ENCODE measurements at places on chromosomes 3 and 15.

DNA sequence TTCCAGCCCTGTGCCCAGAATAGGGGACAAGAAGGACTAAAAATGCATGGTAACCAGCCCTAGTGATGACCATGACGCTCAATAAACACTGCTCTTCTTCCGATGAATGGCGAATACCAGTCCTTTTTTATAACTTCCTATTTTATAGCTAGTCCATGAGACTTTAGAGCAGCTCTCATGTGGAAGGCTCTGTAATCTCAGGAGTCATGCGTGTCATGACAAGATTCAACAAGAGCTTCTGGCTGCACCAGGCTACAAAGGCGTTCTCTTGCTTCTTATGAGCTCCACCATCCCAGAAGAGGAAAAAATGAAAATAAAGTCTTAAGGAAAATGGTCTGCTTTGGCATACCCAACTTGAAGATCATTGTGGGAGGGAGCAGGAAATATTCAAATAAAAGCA, 141.0 kb downstream of the TMCO5A start:
- peaks cover 34% of the 10 kb centered on the region for H3K4me1 ChIP-seq
- no peak overlapping the region for H3K27ac ChIP-seq
- DNase-seq = no peak
- peaks cover 2% of the 10 kb centered on the region for H3K27me3 ChIP-seq

GRCh38 chr3:188976407-188976806, 195.4 kb upstream of the TPRG1 start:
- no peak overlapping the region for H3K4me3 ChIP-seq
- DNase-seq = no peak
- H3K4me1 ChIP-seq = no peaks in the 10 kb centered on the region
- H3K27me3 ChIP-seq = peaks cover 2% of the 10 kb centered on the region
- no peak overlapping the region for H3K27ac ChIP-seq

DNA sequence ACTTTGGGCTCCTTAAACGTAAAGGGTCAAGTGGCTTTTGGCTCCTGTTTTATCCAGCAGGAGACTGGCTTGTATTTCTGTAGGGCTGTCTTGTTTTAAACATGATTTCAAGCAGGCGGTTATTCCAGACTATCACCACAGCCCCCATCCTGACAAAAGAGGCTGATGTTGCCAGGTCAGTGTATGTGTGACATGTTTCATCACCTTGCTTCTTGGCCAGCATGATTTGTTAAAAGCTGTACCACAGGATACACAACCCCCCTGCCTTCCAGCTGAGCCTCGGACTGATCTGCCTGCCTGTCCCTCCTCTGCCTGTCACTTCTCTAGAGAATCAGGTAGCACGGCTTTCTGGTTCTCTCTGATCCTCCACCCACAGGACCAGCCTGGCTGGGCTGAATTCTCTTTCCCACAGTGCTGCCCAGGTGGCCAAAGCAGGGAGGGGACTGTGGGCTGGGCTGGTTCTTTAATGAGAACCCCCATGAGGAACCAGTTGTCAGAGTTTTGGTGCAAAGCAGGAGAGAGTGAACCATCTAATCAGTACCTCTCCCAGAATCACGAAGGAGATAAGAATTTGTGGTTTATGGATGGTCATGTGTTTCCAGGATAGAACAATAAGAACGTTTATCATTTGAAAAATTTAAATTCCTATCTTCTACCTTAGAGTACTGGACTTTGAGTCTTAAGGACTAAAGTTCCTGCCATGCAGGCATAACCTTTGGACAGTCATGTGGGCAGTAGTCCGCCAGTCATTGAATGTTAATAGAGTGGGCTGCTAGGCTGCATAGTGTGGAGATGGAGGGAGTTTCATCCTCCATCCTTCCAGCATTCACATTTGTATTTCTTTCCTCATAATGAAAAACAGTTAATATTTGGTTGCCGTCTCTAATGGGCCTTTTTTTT, 8.8 kb downstream of the ABHD6 start:
- no peaks in the 10 kb centered on the region for H3K36me3 ChIP-seq
- peaks cover 2% of the 10 kb centered on the region for H3K27me3 ChIP-seq
- H3K27ac ChIP-seq = no peak overlapping the region
- H3K4me3 ChIP-seq = no peak overlapping the region
- no peak for DNase-seq

DNA sequence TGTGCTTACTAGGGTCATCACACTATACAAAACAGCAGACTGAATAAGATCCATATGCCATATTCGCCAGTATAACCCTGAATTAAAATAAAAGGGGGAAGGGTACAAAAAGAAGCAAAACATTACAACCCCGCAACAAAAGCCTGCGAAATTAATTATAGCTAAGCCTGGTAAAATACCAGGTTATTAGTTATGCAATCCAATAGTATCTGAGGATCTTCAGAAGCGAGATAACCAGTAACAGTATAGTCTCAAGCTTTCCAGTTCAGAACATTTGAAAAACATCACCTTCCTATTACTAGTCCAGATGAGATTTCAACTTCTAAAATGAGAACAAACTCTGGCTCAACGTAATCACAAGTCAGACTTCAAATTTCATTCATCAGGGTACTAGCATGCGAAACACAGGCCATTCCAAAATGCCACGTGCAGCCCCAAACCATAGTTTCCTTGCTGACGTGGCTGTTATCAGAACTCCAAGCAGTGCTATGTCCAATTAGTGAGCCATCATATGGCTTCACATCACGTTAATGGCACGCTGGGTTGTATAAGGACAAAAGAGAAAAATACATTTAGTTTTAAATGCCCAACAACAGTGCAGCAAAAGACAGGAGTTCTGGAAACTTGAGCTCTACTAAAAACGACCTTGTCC, 1.1 kb downstream of the SSR3 start:
- H3K27ac ChIP-seq = peak overlapping the region; percentile 97
- no peak for DNase-seq
- peaks cover 27% of the 10 kb centered on the region for H3K36me3 ChIP-seq
- peaks cover 36% of the 10 kb centered on the region for H3K4me1 ChIP-seq

GRCh38 chr15:99995543-99995942, 262.3 kb upstream of the LYSMD4 start:
- H3K36me3 ChIP-seq = no peaks in the 10 kb centered on the region
- H3K4me3 ChIP-seq = no peak overlapping the region
- DNase-seq = no peak
- no peak overlapping the region for H3K27ac ChIP-seq

DNA sequence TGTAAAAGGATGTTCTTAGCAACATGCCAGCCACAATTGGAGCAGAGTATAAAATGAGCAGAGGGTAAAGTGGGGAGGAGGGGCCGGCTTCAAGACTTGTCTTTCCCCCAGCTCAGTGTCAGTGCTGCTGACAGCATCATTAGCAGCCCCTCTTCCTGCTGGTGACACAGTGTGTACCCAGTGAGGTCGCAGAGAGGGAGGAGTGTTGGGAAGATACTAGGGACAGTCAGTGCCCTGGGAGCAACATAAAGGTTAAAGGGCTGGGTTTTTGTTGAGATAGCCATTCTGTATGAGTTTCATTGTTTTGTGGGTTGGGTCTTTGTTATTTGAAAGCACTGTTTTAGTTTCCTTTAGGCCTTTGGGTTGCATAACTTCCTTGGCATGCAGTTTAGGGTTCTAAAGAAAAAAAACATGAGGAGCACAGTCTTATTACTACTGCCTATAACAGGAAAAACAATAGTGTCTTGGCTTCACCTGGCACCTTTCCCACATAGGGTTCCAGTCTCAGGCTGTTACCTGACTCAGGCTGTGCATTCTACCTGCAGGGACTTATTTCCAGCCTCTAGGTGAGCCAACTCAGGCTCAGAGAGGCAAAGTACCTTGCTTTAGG, 94.1 kb upstream of the SKOR1 start:
- no peak overlapping the region for H3K27ac ChIP-seq
- no peaks in the 10 kb centered on the region for H3K36me3 ChIP-seq
- no peak for DNase-seq
- peaks cover 27% of the 10 kb centered on the region for H3K4me1 ChIP-seq

DNA sequence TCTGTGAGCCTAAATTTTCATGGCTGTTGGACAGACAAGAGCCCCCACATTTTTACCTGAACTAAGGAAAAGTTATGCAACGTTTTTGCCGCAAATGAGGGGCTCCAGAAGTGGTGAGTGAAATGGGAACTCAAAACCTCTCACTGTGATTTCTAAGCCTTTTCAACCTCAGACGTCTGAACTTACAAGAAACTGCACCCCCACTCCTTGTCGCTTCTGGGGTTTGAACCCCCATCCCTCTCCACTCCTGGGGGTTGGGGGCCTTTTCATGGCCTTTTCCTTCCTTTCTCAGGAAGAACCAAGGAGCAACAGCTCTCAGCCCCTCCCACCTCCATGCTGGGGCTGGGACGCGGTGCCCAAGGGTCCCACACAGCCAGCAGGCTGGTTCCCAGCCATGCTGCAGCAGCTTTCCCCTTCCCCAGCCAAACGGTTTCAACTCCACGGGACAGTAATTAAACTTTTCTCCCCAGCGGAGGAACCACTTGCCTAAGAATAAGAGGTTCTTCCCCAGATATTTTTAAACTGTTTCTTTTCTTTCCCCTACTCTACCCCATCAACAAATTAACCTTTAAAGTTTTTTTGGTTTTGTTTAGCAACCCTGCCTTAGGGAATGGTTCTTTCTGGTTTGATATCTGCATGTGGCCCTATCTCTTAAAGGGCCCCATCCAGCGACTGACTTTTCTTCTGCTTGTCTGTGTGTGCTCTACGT, 387.6 kb upstream of the CBLB start:
- no peaks in the 10 kb centered on the region for H3K4me1 ChIP-seq
- no peaks in the 10 kb centered on the region for H3K27me3 ChIP-seq
- no peak overlapping the region for H3K27ac ChIP-seq
- no peak overlapping the region for H3K4me3 ChIP-seq
- no peak for DNase-seq

DNA sequence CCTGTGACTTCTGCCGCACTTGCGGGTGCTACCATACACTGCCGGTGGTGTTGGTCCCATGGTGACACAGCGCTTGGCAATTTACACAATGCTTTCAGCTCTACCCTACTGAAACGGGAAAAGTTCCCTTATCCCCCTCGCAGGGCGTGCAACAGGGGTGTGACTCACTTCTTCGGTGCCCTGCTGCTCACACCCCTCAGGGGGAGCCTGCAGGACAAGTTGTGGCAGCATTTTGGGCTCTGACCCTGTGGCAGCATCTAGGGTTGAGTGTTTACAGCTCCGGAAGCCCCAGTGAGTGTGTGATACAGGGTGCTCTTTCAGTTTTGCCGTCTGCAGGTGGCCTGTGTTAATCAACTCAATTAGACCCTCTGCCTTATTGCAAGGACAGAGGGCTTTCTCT, 324.7 kb upstream of the RGMA start:
- H3K4me1 ChIP-seq = no peaks in the 10 kb centered on the region
- DNase-seq = no peak
- peaks cover 52% of the 10 kb centered on the region for H3K27me3 ChIP-seq
- no peak overlapping the region for H3K27ac ChIP-seq
- H3K4me3 ChIP-seq = no peak overlapping the region
- H3K36me3 ChIP-seq = no peaks in the 10 kb centered on the region

DNA sequence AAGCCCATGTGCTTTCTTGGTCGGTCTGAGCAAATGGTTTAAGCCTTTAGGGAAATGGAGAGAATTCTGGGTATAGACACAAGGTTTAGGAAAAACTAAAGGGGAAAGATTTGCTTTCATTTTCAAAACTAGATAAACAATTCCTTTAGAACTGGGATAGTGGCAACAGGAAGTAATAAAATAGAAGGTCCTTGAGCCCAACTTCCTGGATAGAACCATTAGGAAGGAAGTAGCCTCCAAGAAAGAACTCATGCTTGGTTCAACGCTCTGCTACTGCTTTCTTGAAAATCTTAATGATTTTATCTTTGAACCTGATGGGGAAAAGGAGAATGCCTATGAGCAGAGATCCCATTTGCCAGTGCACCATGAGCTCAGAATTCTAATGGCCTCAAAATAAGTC, 147.0 kb upstream of the THRB start:
- no peak overlapping the region for H3K27ac ChIP-seq
- H3K36me3 ChIP-seq = no peaks in the 10 kb centered on the region
- H3K4me1 ChIP-seq = peaks cover 20% of the 10 kb centered on the region
- H3K4me3 ChIP-seq = no peak overlapping the region

DNA sequence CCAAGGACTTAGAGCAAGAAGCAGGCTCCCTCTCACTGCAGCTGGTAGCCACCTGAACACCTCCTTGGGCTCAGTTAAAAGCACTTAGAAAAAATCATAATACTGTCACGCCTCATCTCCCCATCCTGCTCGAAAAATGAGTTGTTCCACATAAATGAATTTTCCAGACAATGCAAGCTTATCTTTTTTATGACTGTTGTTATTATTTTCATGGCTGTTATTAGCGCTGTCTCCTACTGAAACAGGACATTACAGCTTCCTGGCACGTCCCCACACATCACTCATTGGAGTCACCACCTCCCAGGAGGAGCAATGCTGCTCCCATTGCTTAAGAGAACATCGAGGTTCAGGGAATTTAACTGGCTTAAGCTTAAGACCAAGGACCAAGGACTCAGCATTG, 26.5 kb downstream of the CCDC33 start:
- no peak overlapping the region for H3K4me3 ChIP-seq
- H3K36me3 ChIP-seq = no peaks in the 10 kb centered on the region
- no peak for DNase-seq

GRCh38 chr3:43090238-43090637, 15.6 kb downstream of the POMGNT2 start:
- no peaks in the 10 kb centered on the region for H3K36me3 ChIP-seq
- H3K4me1 ChIP-seq = no peaks in the 10 kb centered on the region

DNA sequence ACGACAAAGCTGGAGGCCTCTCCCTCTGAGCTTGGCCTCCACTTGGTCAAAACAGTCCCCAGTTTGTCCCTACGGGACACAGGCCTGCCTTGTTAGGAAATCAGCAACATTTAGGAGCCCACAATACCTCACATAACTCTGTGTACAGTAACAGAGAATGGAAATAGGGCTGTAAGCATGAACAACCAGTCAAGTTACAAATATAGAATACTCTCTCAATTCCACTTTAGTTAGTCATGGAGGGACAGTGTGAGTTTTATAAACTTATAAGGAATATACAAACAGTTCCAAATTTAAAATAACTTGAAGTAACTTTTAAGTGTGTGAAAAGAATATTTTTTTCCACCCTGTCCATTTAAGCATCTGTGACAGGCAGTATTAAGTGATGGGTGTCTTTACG, 129.4 kb downstream of the PGPEP1L start:
- no peak overlapping the region for H3K27ac ChIP-seq
- H3K36me3 ChIP-seq = no peaks in the 10 kb centered on the region
- peaks cover 21% of the 10 kb centered on the region for H3K4me1 ChIP-seq
- DNase-seq = no peak
- H3K4me3 ChIP-seq = no peak overlapping the region

GRCh38 chr15:69119683-69120395, 40.6 kb upstream of the GLCE start:
- peaks cover 2% of the 10 kb centered on the region for H3K4me1 ChIP-seq
- H3K27me3 ChIP-seq = peaks cover 55% of the 10 kb centered on the region
- DNase-seq = no peak
- no peak overlapping the region for H3K4me3 ChIP-seq

DNA sequence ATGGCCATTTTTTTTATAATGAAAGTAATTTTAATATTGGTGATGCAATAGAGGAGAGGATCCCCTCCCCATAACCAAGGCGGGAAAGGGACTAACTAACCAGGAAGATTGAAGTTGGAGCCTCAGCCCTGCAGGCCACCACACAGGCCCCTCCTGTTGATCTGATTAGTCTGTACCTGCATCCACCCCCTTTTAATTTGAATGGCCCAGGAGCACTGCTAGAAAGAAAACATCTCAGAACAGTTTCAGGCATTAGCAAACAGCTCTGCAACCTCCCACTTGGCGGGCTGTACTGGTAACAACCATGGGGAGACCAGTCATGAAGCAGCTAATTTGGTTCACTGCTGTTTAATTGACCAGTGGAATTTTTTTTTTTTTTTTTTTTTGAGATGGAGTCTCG, 10.3 kb downstream of the CAV3 start:
- no peaks in the 10 kb centered on the region for H3K36me3 ChIP-seq
- H3K4me1 ChIP-seq = peaks cover 10% of the 10 kb centered on the region
- peak overlapping the region; percentile 29 for H3K27ac ChIP-seq
- DNase-seq = no peak
- peaks cover 3% of the 10 kb centered on the region for H3K27me3 ChIP-seq

Measured in progenitor cell of endocrine pancreas (in vitro differentiated cells).